Activated naive CD4-positive, alpha-beta T cell treated with Interleukin-2 at 50 U/mL for 16 hours (primary cell): ENCODE measurements at places on chromosomes 12 and 14.

DNA sequence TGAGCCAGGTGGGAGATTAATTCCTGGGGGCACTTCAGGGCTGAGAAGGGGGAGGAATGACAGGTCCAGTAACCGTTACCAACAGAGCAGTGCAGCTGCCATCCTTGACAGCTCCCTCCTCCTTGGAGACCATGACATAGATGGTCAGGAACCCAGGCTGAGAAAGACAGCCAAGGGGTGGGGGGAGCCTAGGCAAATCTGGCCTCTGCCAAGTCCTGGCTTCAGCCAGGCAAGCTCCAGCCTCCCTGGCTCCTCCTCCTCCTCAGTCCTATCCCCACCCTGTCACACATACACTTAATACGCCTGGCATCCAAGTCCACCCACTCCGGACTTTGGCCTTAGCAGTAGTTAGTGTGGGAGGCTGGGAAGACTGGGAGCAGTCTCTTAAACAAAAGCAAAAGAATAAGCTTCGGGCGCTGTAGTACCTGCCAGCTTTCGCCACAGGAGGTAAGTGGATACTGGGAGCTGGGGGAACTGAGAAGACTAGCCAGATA lies at the start of gene RDH5:
Gene RDH5, plus strand, starts transcription at position 323 of the 494 bp plus-strand sequence. CDS start 792 bp downstream, outside the sequence.
- DNase-seq: no peak

GRCh38 chr12:12210983-12211382 lies 55.9 kb downstream of the LRP6 start:
- DNase-seq: peak; percentile 20

GRCh38 chr14:99378782-99379214 lies 101.9 kb downstream of the SETD3 start:
- DNase-seq: no peak

- no peak for DNase-seq
These were observed 25.9 kb downstream of the SLC11A2 start for GRCh38 chr12:51000245-51000644.

DNA sequence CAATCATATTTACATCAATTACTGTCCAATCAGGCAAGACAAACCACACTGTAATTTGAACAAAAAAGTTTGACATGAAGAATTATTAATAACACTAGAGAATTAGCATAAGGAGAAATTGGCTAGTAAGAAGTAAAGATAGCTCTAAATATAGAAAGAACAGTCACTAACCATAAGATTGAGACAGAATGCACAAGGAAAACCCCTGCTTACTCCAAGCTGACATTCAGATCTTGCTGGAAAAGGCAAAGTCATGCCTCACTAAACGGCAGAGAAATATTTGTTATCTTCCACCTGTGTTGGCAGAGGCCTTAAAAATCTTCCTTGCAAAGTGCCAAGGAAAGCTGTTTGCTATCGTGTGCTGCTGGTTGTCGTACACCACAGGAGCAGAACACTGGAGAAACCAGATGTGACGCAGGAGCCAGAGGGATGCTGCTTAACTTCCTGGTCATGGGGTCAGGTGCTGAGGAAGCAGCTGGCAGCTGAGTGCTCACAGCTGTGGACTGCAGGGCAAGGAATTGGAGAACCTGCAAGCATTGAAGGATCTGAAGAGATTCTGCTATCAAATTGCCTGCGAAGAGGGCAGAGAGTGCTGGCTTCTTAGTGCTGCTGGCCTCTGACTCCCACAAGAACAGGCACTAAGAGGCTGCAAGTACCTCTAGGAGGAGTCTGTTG lies 1323.3 kb downstream of the LRFN5 start:
- no peak for DNase-seq

- no peak for DNase-seq
These were observed 35.1 kb upstream of the GRIP1 start for GRCh38 chr12:66713984-66714383.
